Forelimb muscle (tissue), 1 donor: ENCODE measurements at places on chromosomes 1 and 21. TPM values are rescaled to one million over a fixed set of nuclear protein-coding genes. Genes with fewer than 3 reads are reported as not detected.

DNA sequence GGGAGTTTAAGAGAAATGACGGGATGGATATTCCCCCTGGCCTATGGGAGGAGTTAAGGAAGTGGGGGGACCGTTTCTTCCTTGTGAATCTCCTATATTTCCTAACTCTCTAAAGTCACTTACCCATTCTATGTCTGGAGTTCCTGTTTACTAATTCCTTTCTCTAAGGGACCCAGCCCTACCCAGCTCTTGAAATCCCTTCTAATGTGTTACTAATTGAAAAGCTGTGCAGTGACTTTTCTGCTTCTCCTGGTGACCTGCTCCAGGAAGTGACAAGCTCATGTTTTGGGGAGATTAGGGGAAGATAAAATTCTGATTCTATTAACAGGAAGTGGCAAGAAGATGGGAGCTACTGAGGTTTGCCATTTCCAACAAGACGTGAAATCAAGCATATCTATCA is 4.0 kb upstream of the SAMSN1 start:
- DNase-seq, result no peak

The PRKCZ gene
- polyA plus RNA-seq, result 7.6 TPM

GRCh38 chr1:102032534-102032933 is 35.8 kb upstream of the OLFM3 start:
- no peak for DNase-seq

GRCh38 chr21:15059397-15059796 is 5.4 kb downstream of the NRIP1 start:
- DNase-seq, result no peak

GRCh38 chr1:25500694-25501093 is 42.7 kb upstream of the LDLRAP1 start:
- DNase-seq, result no peak

- no peak for DNase-seq
Measured at GRCh38 chr1:10257851-10258250, 47.5 kb downstream of the KIF1B start.

DNA sequence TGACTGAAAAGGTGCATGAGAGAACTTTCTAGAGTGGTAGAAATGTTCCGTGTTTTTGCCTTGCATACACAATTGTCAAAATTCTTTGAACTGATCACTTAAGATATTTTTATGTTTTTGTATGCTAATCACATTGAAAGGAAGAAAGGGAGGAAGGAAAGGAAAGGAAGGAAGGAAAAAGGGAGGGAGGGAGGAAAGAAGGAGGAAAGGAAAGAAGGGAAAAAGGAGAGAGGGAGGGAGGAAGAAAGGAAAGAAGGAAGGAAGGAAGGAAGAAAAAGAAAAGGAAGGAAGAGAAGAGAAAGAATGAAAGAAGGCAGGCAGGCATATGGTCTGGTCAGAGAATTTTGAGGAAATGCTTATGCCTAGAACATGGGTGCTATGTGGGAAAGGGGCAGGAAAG is 68.4 kb upstream of the PGBD5 start:
- no peak for DNase-seq

The KIRREL1 gene
- polyA plus RNA-seq, result 25.4 TPM

The RTCA gene
- polyA plus RNA-seq, result 28.4 TPM

GRCh38 chr1:153394391-153394790 is 3.5 kb upstream of the S100A8 start:
- no peak for DNase-seq

The F13B gene
- polyA plus RNA-seq, result not detected

- DNase-seq, result no peak
Measured at GRCh38 chr1:205179842-205180241, 31.7 kb downstream of the DSTYK start.

GRCh38 chr1:228490120-228491078 is 3.2 kb downstream of the RNF187 start:
- no peak for DNase-seq

GRCh38 chr1:74857676-74858075 is 124.7 kb downstream of the TYW3 start:
- DNase-seq, result no peak

The B3GALT2 gene
- 7.9 TPM for polyA plus RNA-seq

GRCh38 chr21:23003951-23004350 is 2005.7 kb downstream of the NCAM2 start:
- no peak for DNase-seq

DNA sequence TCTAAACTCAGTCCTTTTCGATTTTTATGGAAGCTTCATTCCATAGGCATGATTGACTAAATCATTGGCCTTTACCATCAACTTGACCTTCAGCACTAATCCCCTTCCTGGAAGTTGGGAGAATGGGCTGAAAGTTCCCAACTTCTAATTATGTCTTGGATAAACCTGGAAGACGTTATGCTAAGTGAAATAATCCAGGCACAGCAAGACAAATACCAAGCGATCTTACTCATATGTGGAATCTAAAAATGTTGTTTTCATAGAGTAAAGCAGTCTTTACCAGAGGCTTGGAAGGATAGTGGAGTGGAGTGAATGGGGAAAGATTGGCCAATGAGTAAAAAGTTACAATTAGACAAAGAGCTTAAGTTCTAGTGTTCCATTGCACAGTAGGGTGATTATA is 1453.2 kb downstream of the PLA2G4A start:
- DNase-seq, result no peak

- no peak for DNase-seq
Measured at GRCh38 chr1:229716069-229716468, 90.0 kb downstream of the URB2 start.

DNA sequence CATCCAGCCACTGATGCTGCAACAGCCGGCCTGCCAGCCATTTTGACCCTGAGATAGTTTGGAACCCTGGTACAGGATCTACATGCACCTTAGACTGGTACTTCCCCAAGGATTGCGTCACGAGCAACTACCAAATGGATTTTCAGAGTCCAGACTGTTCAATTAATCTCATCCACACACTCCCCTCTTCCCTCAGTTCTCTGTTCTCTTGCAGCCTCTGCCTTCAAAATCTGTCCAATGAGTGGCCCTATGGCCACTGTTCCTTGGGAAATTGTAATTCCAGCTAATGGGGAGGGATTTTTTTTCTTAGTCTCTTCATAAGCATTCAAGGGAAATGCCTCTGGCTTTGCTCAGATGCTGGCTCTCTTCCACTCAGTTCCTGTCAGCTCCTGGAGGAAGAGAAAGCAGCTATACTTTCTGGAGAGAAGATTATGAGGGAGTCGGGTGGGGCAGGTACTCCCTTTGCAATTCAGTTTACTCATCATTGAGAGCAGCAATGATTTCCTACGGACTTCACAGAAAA is 19.8 kb upstream of the UAP1 start:
- DNase-seq, result no peak

- peak; percentile 17 for DNase-seq
Measured at GRCh38 chr1:205458777-205459566, 3.1 kb upstream of the BLACAT1 start.

DNA sequence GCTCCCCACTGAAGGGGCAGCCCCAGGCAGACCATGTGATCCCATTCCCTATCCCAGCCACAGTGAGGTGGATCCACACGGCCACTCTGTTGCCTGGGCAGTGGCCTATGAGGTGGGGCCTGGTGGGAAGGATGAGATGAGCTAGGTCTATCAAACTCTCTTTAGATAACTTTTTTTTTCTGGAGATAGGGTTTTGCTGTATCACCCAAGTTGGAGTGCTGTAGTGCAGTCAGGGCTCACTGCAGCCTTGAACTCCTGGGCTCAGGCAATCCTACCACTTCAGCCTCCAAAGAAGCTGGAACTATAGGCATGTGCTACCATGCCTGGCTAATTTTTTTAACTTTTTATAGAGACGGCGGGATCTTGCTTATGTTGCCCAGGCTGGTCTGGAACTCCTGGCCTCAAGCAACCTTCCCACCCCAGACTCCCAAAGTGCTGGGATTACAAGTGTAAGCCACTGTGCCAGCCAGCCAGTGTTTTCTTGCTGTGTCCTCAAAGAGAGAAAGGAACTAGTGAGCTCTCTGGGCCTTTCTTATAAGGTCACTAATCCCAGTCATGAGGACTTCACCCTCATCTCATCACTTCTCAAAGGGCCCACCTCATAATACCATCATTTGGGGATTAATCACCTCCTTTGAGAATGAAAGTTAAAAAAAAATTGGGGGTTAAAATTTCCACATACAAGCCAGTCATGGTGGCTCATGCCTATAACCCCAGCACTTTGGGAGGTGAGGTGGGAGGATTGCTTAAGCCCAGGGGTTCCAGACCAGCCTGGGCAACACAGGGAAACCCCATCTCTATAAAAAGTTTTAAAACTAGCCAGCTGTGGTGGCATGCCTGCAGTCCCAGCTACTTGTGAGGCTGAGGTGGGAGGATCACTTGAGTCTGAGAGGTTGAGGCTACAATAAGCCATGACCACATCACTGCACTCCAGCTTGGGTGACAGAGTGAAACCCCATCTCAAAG is 36.6 kb downstream of the H3-3A start:
- DNase-seq, result no peak

The PRAMEF17 gene
- not detected for polyA plus RNA-seq

- DNase-seq, result no peak
Measured at GRCh38 chr1:238789916-238790667, 596.3 kb upstream of the CHRM3 start.

DNA sequence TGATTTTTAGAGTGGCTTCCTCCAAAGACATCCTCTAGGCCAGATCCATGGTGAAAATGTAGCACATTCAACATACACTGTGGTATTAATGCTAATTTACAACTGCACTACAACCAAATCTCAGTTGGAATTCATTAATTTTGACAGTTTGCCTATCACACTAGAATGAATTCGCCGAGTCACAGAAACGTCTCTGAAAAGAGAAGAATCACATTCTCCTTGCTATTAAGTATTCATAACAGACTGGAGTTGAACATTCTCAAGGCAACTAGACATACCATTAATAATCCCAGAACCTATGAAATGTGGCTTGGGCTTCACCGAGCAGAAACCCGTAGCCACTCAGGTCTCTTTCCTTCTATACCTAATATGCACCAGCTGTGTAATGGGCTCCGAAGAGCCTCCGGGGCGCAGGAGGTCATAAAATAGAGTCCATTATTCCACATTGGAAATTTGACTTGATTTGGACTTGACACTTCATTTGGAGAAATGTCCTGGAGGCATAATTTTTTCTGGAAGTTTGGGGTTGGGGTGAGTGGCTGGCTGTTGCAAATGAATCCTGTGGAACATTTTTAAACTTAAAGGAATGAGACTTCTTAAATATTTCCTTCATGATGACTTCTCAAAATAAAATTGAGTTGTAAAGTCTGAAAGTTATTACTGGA is 117.1 kb downstream of the DSCAM start:
- DNase-seq, result no peak

DNA sequence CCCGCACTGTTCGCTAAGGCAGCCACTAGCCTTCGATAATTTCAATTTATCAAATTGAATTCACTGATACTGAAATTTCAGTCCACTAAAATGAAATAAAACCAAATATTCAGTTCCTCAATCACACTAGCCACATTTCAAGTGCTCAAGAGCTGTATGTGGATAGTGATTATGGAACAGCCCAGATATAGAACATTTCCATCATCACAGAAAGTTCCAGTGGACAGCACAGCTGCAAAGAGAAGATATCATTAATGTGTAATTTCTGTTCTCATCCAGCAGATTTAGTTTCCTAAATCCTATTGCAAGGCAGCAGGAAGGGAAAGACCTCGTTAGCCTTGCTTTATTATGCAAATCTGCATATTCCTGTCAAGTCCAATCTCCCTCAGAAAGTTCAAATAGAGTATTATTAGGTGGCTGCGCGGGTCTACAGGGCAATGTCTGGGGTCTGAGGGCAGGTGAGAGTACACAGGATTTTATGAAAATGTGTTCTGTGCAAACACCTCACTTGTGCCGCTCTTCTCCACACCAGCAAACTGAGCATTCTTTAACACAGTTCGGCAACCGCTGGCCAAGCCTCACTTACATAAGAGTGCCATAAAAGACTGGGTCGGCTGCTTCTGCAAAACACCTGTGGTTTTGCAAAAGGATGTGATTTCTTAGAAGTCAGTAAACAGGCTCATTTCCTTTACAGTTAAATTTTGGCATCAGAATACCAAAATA is 22.4 kb downstream of the CAPZB start:
- DNase-seq, result no peak

DNA sequence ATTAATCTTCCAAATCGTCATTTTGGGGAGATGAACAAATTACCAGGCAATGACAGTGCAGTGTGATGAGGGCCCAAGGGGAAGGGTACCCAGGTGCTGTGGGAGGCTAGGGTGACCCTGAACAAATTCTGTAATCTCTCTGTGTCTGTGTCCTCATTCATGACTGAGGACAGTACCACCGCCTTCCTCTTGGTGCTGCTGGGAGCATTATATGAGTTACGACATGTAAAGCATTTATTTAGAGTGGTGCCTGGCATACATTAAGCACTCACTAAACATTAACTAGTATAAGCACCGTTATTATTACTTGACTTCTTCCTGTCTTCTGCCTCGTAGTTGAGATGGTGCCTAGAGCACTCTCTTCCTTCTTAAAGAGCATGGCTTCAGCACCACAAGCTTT is 468.2 kb upstream of the VAMP3 start:
- DNase-seq, result no peak

DNA sequence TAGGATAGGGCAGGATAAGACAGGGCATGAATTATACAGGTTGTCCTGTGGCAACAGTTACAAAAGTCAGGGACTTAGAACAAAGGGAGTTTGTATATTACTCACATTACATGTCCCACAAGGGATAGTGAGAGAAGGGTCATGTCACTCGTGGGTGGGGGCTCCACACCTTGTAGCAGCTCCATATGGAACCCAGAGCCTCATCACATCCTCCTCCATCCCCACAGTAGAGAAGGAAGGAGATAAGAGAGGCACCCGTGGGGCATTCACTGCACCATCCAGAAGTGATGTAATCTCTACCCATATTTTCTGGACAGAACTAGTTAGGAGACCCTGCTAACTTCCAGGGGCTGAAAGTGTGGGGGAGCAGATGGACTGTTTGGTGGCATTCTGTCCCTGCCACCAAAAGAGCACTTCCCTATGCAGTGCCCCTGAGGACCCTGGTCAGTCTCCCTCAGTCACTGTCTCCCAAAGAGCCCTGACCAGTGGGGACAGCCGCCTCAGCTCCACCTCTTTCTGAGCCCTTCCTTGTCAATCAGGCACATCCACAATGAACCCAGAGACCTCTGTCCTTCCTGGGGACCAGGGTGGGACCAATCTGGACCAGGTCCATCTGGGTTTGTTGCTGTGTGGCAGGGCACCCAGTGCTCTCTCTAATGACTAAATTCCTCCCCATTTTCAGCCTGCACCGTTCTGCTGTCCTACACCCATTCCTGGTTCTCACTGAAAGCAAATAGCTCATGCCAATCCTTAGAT is 154.8 kb upstream of the ETV3 start:
- DNase-seq, result no peak

GRCh38 chr1:207362962-207363860 is 41.7 kb downstream of the CD55 start:
- no peak for DNase-seq

- DNase-seq, result no peak
Measured at GRCh38 chr1:100482167-100482566, 55.8 kb upstream of the GPR88 start.

- DNase-seq, result no peak
Measured at GRCh38 chr1:54413295-54413694, 7.1 kb upstream of the SSBP3 start.
